Left ventricle myocardium inferior (tissue), 1 donor: ENCODE measurements at places on chromosomes 2 and 18. TPM values are rescaled to one million over a fixed set of nuclear protein-coding genes. Genes with fewer than 3 reads are reported as not detected.

The VIT gene
- 8.5 TPM for total RNA-seq

The MYCN gene
- total RNA-seq, result 0.38 TPM

The DPYSL5 gene
- total RNA-seq, result not detected

The MC5R gene
- not detected for total RNA-seq

The ABCB11 gene
- total RNA-seq, result 0.05 TPM

The PRKCE gene
- 14.7 TPM for total RNA-seq

The PTCD3 gene
- 158 TPM for total RNA-seq

The UGT1A7 gene
- not detected for total RNA-seq

The GPR75 gene
- total RNA-seq, result 0.82 TPM

The ALLC gene
- total RNA-seq, result not detected

The ANTXR1 gene
- total RNA-seq, result 23.3 TPM

The MYL1 gene
- 0.36 TPM for total RNA-seq

The CYB5A gene
- 105 TPM for total RNA-seq

The POTEJ gene
- not detected for total RNA-seq

The AGXT gene
- total RNA-seq, result not detected

The SERPINB10 gene
- not detected for total RNA-seq

The AQP12B gene
- not detected for total RNA-seq

The RESP18 gene
- total RNA-seq, result not detected

The ILKAP gene
- total RNA-seq, result 26.5 TPM

The SCN9A gene
- total RNA-seq, result 1.4 TPM

The MBOAT2 gene
- 5.3 TPM for total RNA-seq

The INSIG2 gene
- 15.9 TPM for total RNA-seq

The MPP4 gene
- total RNA-seq, result not detected

The RAB6D gene
- total RNA-seq, result not detected

The CASP10 gene
- 5.4 TPM for total RNA-seq

The B3GNT7 gene
- 2.4 TPM for total RNA-seq

The SERPINB11 gene
- not detected for total RNA-seq

The HOXD12 gene
- total RNA-seq, result not detected

The MTLN gene
- total RNA-seq, result 204 TPM
